ENCODE measurements at places on chromosomes 6 and 20.

GRCh38 chr20:4449957-4450715, 271.6 kb upstream of the PRND start:
- no peak for DNase-seq

GRCh38 chr6:39057251-39058155, 8.9 kb downstream of the GLP1R start:
- no peak for DNase-seq

GRCh38 chr6:41934278-41935192, 7.1 kb downstream of the CCND3 start:
- no peak for DNase-seq

- DNase-seq, result no peak
Observed at GRCh38 chr6:31799781-31800180, 4.2 kb upstream of the VARS1 start.

DNA sequence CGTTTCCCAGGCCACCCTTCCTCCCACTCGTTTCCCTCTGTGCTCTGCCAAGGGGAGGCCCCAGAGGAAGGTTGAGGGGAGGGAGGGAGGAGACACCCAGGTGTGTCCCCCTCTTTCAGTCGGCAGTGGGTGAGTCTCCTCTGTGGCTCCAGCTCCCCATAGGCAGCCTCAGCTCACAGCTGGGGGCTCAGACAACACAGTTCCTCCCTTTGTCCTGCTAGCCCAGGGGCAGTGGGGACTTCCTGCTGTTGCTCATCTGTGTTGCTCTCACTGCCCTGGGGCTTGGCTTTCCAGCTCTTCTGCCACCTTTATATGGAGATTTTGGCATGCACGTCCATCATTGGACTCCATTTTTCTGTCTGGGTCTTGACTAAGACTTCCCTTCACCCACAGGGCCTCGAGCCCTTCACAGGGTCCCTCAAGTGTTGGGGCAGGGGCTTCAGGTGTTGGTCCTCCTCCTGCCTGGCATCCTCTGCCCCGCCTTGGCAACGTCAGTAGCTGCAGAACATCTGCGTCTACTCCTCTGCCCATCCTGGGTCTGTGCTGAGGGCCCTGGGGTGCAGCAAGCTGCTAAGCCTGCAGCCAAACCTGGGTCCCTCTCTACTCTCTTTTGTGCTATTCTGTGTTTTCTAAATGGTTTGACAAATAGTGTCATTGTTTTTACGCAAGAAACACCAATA, 190.6 kb upstream of the PMEPA1 start:
- DNase-seq, result no peak

GRCh38 chr6:109117346-109118035, 22.2 kb downstream of the CEP57L1 start:
- DNase-seq, result no peak

DNA sequence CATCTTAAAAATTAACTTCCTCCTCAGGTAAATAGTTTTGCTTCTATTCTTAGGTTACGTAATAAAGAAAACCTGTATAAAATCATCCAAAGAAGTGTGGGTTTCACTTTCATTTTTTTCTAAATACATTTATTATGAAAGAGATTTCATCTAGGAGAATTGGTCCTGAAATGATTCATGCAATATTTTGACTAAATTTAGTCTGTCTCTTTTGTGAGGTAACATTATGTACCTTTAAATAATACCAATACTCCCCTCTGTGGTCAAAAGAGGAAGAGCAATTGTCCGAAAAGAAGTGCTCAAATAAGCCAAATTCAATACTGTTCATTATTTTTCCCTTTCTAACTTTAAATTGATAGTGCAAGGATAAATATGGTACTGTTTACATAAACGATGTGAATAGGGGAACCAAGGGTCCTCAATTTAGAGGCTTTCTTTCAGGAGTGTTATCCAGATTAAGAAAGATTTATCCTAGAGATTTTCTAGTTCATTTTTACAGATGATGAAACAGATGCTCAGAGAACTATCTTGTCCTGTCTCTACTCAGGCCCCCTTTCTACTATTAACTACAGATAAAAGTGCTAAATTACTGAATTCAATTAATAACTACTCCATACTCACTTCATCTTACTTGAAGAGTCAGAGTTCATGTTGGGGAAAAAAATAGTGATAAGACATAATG, 26.2 kb downstream of the CYP39A1 start:
- DNase-seq, result no peak

Data from kidney epithelial cell (primary cell).